ENCODE measurements at places on chromosomes 1 and 21.

- no peak for DNase-seq
Observed at GRCh38 chr1:51666478-51666877, 49.6 kb downstream of the OSBPL9 start.

- no peak for DNase-seq
Observed at GRCh38 chr1:68128157-68128556, 77.7 kb upstream of the DIRAS3 start.

DNA sequence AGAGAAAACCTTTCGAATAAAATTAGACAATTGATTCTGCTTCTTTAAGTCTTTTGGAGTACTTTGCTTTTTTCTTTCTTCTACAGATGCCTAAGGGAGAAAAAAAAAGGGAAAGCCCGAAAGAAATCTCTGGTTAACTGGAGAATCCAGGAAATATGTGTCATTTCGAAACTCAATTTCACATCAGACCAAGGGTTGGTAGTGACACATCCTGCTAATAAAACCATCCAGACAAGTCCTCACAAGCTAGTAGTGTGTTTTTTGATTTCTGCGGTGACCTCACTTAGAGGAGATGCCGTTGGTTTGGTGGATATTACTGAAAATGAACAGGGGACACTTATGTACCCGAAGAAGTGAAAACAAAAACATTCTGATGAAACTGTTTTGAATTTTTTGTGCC, 726.5 kb upstream of the ADAMTS5 start:
- DNase-seq = no peak

GRCh38 chr1:96049759-96050409, 671.7 kb upstream of the PTBP2 start:
- no peak for DNase-seq

GRCh38 chr1:149962039-149962647, 25.5 kb upstream of the MTMR11 start:
- no peak for DNase-seq

DNA sequence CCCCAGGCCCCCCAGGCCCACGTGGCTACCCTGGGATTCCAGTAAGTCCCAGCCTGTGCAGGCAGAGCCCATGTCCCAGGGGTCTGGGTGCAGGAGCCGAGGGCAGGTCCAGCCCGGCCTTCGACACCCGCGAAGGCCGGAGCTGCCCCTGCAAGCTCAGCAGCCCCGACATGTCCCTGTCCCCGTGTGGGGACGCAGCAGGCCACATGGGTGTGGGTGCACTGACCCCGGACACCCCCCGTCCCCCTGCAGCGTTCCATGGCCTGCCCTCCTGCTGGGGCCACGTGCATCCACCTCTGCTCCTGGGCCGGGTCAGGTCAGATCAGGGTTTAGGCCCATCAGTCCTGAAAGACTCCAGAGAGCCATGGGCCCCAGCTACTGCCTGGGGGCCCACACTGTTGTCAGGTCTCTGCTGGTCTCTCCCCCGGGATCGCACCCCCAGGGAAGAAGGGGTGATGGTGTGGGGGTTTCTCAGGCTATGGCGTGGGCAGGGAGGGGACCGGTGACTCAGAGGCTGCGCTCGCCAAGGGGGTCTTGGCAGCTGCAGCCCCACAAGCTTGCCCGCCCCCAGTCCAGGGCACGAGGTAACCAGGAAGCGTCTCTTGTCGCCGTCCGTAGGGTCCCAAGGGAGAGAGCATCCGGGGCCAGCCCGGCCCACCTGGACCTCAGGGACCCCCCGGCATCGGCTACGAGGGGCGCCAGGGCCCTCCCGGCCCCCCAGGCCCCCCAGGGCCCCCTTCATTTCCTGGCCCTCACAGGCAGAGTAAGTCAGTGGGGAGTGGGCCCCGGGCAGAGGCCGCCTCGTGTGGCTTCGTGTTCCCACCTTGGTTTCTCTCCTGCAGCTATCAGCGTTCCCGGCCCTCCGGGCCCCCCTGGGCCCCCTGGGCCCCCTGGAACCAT, 37.5 kb downstream of the SLC19A1 start:
- no peak for DNase-seq

Measured in pulmonary artery endothelial cell (primary cell).